ENCODE measurements at places on chromosomes 1 and 21. TPM values are rescaled to one million over a fixed set of nuclear protein-coding genes. Genes with fewer than 3 reads are reported as not detected.

Gene LCE2B
- not detected for total RNA-seq

Gene AMY1C
- not detected for total RNA-seq

Gene FCRL2
- total RNA-seq = not detected

Gene RGS13
- not detected for total RNA-seq

Gene LCA5L
- total RNA-seq = 3.0 TPM

All from smooth muscle cell of the umbilical artery (primary cell).